ENCODE measurements at places on chromosomes 16 and 17. TPM values are rescaled to one million over a fixed set of nuclear protein-coding genes. Genes with fewer than 3 reads are reported as not detected.

The IGF2BP1 gene
- total RNA-seq = 0.98 TPM

The CLEC18B gene
- 0.20 TPM for total RNA-seq

The G6PC1 gene
- total RNA-seq = not detected

The CCL3 gene
- not detected for total RNA-seq

The SLC35G6 gene
- not detected for total RNA-seq

The CX3CL1 gene
- total RNA-seq = not detected

The HSPB9 gene
- not detected for total RNA-seq

The BAIAP3 gene
- under 0.01 TPM for total RNA-seq

The TAC4 gene
- not detected for total RNA-seq

The RBL2 gene
- 38.6 TPM for total RNA-seq

Data from subcutaneous preadipocyte (primary cell).